CD8-positive, alpha-beta T cell (primary cell): ENCODE measurements at places on chromosomes 1 and 21.
A peak's percentile ranks its signal among the peaks of the same experiment; 100 is the strongest.

- DNase-seq, result no peak
These were observed 121.8 kb downstream of the HMGB4 start for GRCh38 chr1:33985656-33986055.

GRCh38 chr1:150271291-150271959 is 1.2 kb upstream of the C1orf54 start:
- DNase-seq, result no peak

DNA sequence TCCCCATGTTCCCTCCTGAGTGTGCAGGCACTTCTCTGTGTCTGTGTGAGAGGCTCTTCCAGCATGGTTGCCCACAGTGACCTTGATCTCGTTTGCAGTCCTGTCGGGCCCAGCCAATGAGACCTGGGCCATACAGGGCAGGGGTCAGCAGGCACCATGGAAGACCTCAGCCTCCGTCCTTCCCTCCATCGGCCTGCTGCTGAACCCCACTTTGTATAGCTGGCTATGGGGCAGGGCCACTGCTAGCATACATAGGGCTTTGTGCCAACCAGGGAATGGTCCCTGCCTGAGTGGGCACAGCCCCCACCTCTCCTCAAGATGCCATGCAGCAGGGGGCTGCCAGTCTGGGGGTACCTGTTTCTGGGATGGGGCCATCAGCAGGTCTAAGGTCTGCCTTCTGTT is 3.8 kb downstream of the C1orf35 start:
- peak; percentile 12 for DNase-seq

DNA sequence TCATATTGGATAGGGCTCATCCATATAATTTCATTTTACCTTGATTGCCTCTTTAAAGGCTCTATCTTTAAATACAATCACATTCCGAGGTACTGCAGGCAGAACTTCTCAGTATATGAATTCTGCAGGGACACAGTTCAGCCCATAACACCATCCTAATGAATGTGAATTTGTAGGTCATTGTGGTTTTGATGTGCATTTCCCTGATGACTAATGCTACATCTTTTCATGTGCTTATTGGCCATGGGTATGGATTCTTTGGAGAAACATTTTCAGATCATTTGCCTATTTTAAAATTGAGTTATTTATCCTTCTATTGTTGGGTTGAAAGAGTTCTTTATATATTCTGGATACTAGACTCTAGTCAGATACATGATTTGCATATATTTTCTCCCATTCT is 9.6 kb upstream of the RPS6KC1 start:
- no peak for DNase-seq

GRCh38 chr1:204420039-204421004 is 8.7 kb upstream of the PPP1R15B start:
- DNase-seq, result no peak

DNA sequence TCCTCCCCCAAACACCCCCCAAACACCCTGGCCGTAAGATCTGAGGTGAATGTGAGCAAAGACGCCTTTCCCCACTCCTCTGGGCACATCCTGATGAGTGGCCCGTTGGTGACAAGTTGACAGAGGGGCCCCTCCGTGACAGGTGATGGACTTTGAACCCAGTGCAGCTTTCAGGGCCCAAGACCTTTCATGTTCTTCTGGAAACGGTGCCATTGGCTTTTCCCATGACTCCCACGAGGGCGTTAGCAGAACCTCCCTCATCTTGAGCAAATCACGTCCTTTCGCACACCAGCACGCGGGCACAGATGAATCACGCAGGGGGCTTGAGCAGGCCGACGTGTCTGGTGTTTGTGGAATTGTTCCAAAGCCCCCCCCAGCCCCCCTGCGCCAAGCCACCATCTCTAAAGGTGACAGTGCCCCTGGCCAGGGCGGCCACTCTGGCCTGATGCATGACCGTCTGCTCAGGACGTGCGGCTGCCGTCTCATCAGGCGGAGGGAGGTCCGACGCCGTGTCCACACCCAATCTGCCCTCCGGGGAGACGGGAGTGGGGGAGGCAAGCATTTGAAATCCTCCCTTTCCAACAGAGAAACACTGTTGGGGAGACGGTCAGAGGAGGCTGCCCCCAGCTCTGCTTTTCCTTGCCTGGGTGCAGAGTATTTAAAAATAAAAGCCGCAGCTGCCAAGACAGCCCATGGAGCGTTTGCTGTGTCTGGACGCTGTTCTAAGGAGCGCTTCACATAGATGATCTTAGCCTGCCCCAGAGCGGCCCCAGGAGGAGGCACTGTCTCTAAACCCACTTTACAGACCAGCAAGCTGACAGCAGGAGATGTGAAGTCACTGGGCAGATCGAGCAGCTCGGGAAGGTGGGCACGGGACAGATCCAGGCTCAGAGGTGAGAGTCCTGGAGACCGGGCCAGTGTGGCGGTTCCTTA is 98.3 kb upstream of the ARHGEF16 start:
- no peak for DNase-seq

GRCh38 chr1:224427346-224427745 is 7.3 kb downstream of the WDR26 start:
- no peak for DNase-seq

GRCh38 chr1:205329719-205330118 is 8.2 kb upstream of the NUAK2 start:
- no peak for DNase-seq

DNA sequence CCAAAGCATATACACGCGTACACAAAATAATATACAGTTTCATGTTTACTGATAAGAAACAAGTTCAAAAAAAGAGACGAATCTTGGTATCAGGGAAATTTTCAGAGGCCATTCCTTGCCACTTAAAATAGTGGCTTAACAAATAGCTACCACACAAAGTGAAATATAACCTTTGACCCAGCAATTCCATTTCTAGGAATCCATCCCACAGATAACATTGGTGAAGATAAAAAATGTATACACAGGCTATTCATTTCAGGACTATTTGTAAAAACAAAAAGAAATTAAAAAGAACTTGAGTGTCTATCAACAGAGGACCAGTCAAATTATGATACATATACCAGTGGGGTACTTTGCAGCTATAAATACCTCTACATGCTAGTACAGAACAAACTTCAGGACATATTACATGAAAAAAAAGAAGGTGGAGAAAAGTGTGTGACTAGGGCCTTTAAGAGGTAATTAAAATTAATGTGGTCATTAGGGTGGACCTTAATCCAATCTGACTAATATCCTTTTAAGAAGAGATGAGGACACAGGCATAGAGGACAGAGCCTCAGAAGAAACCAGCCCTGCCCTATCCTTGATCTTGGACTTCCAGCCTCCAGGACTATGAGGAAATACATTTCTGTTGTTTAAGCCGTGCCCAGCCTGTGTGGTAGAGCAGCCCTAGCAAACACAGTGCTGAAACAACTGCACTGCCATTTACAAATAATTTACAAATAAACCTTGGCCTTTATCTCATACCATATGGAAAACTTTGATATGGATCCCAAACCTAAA is 7.8 kb downstream of the UBE2G2 start:
- no peak for DNase-seq

GRCh38 chr1:81020506-81020905 is 780.2 kb upstream of the ADGRL2 start:
- DNase-seq, result no peak

GRCh38 chr1:202156590-202156989 is 3.8 kb downstream of the PTPN7 start:
- no peak for DNase-seq

DNA sequence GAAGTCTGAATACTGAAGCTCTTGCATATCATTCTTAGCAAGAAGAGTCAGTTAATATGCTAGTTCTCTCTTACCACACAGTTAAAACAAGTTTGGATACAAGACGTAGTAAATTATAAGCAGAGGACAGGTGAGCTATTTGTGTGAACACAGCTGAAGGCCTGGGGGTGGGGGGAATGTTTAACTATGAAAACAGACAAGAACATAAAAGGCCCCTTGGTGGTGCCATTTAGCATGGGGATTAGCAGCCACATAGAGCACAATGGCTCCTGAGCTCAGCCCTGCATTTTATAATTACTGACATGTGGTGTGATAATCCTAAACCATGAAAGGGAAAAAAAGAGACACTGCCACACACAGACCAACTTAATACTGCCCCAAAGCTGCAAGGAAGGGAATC is 94.8 kb downstream of the TGFBR3 start:
- DNase-seq, result peak; percentile 25
